ENCODE measurements at places on chromosomes 2 and 18.

DNA sequence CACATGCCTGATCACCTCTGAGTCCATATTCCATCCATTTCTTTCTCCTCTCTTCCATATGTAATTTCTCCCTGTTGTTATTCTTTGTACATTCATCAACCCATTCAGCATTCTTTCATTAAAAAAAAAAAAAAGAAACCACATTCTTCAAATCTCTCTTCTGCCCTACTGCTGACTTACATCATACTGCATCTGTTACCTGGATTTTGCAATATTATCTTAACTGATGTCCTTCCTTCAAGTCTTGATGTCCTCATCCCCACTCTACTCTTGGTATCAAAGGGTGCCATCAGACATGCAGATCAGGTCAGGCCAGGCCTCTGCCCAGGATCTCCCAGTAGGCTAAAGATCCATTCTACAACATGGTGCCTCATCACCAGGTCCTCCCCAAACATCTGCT is 90.6 kb downstream of the SGPP2 start:
- no peak for DNase-seq

GRCh38 chr2:68653034-68653433 is 9.7 kb downstream of the PROKR1 start:
- peak; percentile 27 for DNase-seq

DNA sequence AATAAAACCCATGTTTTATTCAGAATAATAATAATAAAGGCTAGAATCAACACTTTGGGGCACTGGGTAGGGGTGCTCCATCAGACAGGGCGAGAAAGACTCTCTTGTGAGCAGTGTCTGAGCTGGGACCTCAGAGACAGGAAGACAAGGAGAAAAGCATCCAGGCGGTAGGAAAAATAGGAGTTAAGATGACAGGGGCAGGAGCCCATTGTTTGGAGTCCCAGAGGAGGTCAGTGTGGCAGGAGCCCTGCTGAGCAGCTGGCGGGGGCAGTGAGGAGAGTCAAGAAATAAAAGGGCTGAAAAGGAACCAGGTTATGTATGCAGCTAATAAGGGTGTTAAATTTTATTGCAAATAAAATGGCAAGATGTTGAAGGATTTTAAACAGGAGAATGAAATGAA is 457.4 kb downstream of the FBXO15 start:
- DNase-seq, result no peak

- no peak for DNase-seq
Measured at GRCh38 chr2:23697256-23698075, 229.5 kb downstream of the ATAD2B start.

DNA sequence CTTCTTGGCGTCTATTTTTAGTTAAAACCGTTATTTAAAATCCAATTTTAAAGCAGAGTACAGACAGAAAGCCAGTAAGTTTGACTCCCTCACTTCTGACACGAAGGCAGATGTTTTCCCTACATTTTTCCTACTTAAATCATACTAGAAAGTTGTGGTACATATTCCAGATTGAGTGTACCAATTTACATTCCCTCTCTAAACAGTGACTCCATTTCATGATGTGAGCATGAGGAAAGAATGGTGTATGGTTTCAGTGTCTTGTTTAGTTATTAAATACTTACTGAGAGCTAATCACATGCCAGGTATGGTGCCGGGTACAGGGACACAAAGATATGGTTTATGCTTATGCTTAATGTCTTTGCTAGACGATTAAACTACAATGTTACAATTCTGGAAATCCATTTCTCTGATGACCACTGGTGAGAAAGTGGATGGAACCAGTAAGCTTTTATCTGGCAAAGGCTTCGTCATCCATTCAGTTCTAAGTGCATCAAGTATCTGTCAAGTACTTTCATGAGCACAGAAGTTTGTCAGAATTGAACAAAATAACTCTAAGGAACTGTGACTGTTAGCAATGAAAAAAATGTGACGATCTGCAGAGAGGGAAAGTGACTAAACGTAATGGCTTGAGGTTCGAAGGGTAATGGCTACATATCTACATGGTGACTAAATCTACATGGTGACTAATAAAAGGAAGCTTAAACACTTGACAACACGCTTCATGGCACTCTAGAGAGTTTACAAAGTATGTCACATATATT is 25.7 kb downstream of the MAP4K3 start:
- no peak for DNase-seq

- no peak for DNase-seq
Measured at GRCh38 chr18:58201733-58202730, 158.0 kb downstream of the NEDD4L start.

GRCh38 chr18:48841381-48842258 is 109.1 kb downstream of the SMAD7 start:
- no peak for DNase-seq

- DNase-seq, result no peak
Measured at GRCh38 chr18:46297124-46297523, 192.9 kb downstream of the HAUS1 start.

DNA sequence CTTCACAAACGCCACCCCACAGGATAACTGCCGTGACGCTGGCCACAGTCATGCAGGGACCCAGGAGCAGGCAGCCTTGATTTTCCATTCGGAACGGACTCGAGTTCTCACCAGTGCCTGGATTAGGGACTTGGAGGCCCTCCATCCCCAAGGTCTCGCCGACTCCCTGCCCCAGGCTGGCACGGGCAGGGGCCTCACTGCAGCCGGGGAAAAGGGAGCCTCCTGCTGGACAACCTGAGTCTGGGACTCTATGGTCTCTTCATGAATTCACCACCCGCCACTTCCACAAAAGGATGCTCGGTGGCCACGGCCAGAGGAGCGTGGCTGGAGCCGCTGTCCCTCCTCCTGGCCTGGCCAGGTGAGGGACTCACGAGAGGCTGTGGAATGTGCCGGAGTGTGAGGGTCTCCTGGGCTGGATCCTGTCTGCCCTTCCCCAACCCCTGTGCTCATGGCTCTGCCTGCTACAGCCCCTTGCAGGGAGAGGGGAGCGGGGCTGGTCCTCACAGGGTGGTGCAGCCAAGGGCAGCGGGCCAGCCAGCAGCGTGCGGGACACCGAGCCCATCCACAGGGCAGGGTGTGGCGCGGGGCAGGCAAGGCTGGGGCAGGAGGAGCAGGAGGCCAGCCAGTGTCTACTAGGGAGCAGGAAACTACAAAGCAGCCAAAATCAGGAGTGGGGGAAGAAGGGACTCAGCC is 42.3 kb downstream of the AQP12A start:
- DNase-seq, result peak; percentile 19

DNA sequence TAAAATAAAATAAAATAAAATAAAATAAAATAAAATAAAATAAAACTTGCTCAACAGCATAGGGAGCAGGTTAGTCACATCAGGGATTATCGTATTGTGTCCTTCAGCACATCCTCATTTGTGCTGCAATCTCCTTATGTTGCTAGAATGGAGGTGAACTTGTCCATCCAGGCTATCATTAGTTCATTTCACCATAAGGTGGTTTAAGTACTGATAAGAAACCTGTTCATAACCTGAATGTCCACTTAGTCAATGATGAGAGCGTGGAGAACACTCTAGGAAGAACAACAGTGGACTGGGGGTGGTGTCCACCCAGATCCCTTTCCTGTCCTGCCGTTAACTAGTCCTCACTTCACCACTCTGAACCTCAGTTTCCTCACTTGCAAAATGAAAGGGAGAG is 21.9 kb downstream of the DHRS9 start:
- DNase-seq, result no peak

- DNase-seq, result no peak
Measured at GRCh38 chr2:15040429-15041084, 408.0 kb downstream of the LRATD1 start.

GRCh38 chr2:177037569-177037968 is 175.0 kb upstream of the HNRNPA3 start:
- DNase-seq, result no peak

DNA sequence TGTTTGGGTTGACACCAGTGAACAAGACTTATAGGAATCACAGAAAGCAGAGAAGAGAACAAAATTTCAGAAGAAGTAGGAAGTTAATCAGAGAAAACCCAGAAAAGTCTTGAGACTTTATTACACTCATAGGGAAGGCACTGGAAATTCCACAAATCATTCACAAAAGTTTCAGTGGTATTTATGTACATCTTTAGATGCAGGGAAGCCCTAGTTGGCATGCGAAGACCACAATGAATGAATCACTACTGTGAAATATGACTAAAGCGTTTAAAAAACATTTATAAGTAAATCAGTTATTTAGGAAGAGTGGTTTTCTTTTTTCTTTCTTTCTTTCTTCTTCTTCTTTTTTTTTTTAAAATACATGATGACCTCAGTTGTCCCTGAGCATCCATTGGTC is 105.1 kb downstream of the NUP35 start:
- peak; percentile 4 for DNase-seq

- no peak for DNase-seq
Measured at GRCh38 chr18:31246460-31246859, 71.5 kb upstream of the DSG1 start.

GRCh38 chr2:67851956-67852824 is 210.6 kb downstream of the C1D start:
- DNase-seq, result no peak

DNA sequence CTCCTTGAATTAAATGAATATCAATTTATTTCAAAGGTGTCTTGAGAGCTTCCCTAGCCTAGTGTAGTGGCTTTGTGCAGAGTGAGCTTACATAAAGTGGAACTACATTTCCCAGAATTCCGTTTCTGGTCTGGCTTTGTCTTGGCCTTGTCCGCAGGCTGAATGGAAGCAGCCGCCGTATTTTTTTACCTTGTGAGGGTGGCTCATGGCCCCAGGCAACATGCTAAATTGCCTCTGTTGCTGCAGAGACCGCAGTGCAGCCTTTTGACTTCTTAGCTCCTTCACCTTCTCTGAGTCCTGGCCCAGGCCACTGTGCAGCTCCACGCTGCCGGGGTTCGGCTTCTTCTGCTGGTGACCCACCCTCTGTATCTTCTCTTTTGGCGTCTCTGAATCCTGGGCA is 114.8 kb upstream of the SLC38A11 start:
- DNase-seq, result no peak

- no peak for DNase-seq
Measured at GRCh38 chr2:138565230-138565598, 63.6 kb downstream of the SPOPL start.

DNA sequence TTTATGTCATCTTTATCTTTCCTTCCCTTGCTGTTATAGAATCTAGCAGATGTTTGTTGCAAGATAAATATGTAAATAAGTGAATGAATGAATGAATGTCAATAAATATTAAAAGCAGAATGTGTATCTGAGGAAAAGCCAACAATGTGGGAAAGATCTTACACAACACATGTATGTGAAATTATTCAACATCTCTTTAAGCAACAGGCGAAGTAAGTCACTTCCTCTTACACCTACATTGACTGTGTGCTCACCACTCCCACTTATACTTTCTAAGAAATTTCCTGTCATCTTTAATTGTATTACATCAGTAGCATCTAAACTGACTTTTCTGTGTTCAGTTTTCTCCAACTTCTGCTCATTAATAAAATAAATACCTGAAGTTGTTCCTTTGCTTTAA is 43.0 kb downstream of the RAD51AP2 start:
- no peak for DNase-seq

DNA sequence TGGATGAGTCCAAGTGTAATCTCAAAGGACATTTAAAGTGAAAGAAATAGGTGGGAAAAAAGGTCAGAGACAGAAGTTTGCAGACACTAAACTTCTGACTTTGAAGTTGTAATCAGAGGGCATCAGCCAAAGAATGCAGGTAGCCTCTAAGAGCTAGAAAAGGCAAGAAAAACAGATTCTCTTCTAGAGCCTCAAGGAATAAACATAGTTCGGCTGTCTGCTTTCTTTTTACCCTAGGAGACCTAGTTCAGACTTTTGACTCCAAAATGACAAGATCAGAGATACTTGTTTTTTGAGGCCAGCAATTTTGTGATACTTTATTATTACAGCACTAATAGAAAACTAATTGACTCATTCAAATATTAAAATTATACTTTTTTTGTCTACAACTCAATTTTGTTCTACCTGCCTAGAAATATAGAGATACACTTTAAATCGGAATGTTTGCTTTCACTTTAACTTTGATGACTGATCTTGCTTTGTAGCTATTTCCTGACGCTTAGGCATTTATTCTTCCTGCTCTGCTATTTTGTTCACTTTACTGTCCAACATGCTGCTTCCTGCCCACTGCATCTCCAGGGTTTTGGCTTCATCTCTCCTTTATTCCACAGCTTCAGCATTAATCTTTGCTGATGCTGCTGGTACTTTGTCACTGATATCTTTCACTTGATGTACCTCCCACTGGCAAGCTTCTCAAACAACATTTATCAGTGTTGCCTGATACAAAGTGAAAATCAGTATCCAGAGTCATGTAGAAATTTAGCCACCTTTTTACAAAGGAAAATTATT is 272.5 kb downstream of the DSEL start:
- DNase-seq, result no peak

GRCh38 chr2:2222931-2223330 is 108.1 kb downstream of the MYT1L start:
- no peak for DNase-seq

DNA sequence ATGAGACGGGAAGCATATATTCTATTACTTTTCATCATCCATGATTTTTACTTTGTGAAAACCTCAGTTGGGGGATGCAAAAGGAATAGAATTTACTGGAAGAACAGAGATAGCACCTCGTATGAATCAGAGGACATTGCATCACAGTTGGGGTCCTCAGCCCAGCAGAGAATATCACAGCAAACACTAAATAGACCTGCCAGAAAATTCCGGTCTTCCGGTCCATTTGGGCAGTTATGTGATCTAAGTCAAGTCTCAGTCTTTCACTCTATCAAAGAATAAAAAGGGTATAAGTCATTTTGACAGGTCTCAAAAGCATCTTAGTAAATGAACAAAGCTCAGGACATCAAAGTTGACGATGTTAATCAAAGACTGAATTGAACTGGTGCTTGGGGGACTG is 1100.6 kb downstream of the DPP10 start:
- DNase-seq, result no peak

GRCh38 chr2:147430408-147430807 is 414.4 kb upstream of the ACVR2A start:
- DNase-seq, result no peak

- DNase-seq, result no peak
Measured at GRCh38 chr2:10538224-10538894, 90.2 kb upstream of the ODC1 start.

DNA sequence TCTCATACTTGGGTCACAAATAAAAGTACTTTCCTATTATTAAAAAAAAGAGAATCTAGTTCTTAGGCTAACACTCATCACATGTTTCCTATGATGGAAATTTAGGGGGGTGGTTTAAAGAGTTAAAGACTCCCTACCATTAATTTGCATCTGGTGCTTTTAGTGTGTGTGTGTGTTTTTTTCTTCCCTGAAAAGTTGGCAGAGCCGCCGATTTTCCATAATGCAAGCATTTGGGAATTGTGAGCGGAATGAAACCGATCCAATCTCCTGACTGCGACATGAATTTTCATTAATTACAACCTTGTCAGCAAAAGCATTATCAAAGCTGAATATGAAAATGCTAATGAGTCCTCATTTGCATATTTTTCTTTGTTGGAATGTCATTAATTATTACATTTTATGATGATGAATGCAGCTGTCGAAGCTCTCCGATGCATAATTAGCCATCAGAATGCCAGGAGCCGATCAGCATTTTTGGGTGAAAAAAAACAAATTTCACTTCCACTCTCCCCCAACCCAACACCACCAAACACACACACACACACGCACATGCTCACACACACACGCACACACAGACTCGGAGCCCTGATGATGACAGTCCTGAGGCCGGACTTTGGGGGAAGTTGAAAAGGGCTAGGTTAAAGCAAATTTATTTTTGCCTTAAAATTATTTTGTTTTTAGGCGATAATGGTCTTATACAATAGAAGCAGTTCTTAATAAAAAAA is 165.4 kb downstream of the TCF4 start:
- no peak for DNase-seq

GRCh38 chr18:13076886-13077285 is 85.7 kb downstream of the CEP192 start:
- DNase-seq, result no peak
